Left lung (tissue), 14 donors: ENCODE measurements at places on chromosomes 7 and 10. TPM values are rescaled to one million over a fixed set of nuclear protein-coding genes. Genes with fewer than 3 reads are reported as not detected.

DNA sequence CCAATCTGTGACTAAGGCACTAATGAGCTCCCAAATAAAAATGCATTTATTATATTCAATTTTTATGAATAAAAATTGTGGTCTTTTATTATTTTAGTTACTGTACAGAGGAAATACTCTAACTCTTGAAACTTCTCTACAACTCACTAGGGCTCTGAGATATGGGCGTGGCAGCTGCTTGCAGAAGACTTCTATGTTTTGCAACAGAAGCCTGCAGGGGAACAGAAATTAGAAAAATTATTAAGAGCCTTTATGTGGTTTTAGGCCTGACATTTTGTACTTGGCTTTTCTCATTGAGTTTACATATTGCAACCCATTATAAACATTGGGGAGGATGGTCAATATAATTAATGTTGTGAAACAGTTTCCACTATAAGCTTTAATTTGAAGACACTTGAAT, 581.4 kb downstream of the TNS3 start:
- no peak for DNase-seq
- H3K4me1 ChIP-seq: no peaks in the 10 kb centered on the region
- no peaks in the 10 kb centered on the region for H3K36me3 ChIP-seq
- H3K4me3 ChIP-seq: no peak overlapping the region
- H3K27ac ChIP-seq: no peak overlapping the region

DNA sequence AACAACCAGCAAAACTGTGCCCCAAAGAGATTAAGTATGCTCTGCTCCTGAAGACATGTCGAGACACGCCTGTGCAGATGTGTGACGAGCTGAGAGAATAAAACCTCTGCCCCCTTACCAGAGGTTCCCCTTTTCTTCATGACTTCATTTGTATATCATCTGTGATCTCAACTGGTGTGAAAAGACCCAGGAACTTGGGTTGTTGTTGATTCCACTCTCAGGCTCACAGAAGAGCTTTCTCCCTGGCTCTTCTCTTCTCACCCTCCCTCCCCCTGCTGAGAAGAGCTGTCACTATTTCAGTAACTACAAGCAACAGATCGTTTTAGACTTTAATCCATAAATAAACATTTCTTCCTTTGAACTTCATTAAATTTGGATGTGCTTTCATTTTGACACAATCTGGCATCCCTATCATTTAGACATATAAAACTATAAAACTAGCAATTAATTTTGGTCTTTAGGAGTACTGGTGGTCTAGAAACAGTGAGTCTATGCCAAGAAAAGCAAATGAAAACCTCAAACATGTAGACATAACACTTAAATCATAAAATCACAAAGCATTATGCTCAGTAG, 179.3 kb upstream of the FZD8 start:
- no peak overlapping the region for H3K27ac ChIP-seq
- H3K4me3 ChIP-seq: no peak overlapping the region
- H3K4me1 ChIP-seq: no peaks in the 10 kb centered on the region
- peak; percentile 39 for DNase-seq

DNA sequence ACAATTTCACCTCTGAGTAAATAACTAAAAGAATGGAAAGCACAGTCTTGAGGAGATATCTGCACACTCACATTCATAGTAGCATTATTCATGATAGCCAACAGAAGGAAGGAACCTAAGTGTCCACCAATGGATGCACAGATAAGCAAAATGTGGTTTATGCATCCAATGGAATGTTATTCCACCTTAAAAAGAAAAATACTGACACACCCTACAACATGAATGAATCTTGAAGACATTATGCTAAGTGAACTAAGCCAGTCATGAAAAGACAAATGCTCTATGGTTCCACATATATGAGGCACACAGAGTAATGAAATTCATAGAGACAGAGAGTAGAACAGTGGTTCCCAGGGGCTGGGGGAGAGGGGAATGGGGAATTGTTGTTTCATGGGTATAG, 6.5 kb upstream of the CCSER2 start:
- H3K36me3 ChIP-seq: no peaks in the 10 kb centered on the region
- DNase-seq: no peak
- no peaks in the 10 kb centered on the region for H3K4me1 ChIP-seq

The CALCR gene
- not detected for total RNA-seq
